ENCODE measurements at places on chromosomes 11 and 22.

DNA sequence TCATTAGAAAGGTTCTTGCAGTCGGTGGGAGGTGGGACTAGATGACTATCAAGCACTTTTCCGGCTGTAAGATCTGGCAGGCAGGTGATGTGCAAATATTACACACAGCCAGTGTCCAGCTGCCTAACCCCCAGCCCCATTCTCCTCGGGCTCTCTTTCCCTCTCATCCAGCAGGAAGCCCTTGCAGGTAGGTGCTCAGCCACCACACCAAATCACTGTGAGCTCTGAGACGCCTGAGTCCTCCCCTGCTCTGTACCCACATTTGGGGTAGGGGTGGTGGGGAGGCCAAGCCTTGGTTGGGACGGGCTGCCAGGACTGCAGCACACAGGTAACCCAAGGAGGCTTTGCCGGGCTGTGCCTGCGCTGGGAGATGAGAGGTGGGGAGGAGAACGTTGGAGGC lies 601 bp downstream of the ART5 start:
- no peak for DNase-seq

GRCh38 chr22:39215426-39216142 lies 29.2 kb downstream of the PDGFB start:
- no peak for DNase-seq

GRCh38 chr11:88119561-88119960 lies 55.7 kb downstream of the RAB38 start:
- no peak for DNase-seq

DNA sequence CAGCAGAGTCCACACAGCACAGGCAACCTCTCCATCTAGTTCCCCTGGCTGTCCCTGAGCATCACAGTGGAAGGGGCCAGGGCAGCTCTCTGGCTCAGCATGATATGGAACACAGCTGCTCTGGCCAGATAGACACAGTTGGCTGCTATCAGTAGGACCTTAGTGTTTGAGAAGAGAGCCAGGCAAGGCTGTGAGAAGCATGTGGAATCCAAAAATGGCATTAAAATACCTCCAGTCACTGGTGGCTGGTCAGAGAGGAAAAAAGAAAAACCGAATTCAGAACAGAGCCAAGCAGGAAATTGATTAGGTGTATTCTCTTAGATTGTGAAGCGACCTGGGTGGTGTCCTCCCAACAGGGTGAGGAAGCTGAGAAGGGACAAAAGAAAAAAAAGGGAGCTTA lies 27.9 kb downstream of the SERPINH1 start:
- no peak for DNase-seq

GRCh38 chr11:74697722-74698121 lies 33.5 kb downstream of the CHRDL2 start:
- no peak for DNase-seq

DNA sequence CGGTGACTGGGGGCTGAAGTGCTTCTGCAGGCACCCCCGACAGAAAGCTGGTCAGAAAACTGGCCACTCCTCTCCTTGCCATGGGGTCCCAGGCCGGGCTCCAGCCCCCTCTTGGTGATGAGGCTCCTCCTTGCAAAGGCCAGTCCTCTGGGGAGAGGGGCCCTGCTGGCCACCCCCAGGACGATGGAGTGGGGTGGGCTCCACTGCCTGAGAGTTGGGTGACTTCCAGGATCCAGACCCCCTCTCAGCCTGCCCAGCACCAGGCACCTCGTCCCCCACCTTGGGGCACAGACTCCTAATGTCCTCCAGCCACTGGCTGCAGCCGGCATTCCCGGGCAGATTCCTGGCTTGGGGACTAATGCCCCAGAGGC lies 441 bp upstream of the RPS6KA4 start:
- DNase-seq, result no peak

GRCh38 chr22:29142116-29142515 lies 63.6 kb upstream of the EMID1 start:
- no peak for DNase-seq

GRCh38 chr11:59865031-59865430 lies 1.3 kb downstream of the TCN1 start:
- no peak for DNase-seq

DNA sequence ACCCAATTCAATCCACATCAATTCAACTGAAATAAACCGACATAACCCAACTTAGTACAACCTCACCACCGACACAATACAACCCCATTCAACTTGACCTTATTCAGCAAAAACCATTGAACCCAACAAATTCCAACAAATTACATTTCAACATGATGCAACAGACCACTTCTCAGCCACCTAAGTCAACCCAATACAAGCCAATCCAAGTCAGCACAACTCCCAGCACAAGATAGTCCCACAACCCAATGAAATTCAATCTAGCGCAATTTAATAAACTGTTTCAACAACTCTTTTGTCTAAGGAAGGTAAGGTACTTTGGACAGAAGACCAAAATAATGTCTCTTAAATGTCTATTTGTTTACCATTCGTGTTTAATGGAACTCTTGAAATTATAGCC lies 226.0 kb downstream of the MIAT start:
- DNase-seq, result no peak

DNA sequence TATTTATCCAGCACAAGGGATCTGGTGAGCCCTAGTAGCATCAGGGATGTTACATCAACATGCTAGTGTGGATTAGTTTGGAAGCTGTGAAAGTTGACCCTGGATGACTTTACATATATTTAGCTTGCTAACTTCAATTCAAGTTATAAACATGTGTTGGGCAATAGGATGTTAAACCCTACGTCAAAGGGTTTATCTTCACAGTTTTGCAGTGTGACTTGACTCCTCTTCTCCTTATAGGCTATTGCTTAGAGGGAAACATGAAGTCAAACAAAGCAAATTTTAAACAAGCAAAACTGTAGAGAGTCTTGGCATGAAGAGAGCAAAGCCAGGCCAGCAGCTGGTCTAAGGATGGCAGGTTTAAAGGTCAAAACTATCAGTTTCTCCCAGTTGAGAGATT lies 11.3 kb upstream of the CTSC start:
- no peak for DNase-seq

DNA sequence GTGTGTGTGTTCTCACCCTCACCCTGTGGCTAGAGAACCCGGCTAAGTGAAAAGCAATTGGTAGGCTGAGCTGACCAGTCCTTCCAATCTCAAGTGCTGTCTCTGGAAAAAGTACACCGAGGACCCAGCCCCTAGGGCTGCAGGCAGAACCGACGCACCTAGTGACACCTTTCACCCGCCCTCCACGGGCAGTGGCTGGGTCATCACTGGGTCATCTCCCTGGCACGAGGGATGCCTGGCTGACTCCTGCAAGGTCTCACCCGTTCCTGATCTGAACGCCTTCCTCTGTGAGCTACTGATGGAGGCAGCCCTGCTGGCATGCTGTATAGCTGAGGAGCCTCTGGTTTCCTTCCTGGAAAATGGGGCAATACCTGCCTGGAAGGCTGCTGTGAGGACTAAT lies 311.5 kb downstream of the NTM start:
- no peak for DNase-seq

DNA sequence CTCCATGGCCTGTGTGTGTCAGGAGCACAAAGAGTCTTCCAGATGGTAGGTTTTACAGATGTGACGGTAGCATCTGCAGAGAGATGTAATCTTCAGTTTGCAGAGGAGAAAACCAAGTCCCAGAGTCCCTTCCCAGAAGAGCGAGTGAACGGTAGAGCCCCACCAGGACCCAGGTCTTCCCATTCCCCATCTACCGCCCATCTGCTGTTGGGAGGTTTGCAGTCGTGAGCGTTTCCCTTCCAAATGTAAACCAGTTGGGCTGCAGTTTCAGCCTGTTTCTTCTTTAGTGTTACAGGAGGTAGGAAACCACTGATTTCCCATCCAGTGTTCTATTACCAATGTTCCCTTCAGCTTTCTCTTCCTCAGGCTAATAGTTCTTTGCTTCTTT lies 24.0 kb downstream of the PANX1 start:
- DNase-seq, result no peak
